ENCODE measurements at places on chromosomes 5 and 9.

- no peak for DNase-seq
- H3K36me3 ChIP-seq, result no peaks in the 10 kb centered on the region
- no peak overlapping the region for H3K4me3 ChIP-seq
- no peaks in the 10 kb centered on the region for H3K27me3 ChIP-seq
- no peak overlapping the region for H3K27ac ChIP-seq
Measured at GRCh38 chr5:131528682-131529081, 106.3 kb downstream of the RAPGEF6 start.

GRCh38 chr5:146034127-146034526 is 71.2 kb downstream of the PLAC8L1 start:
- H3K4me1 ChIP-seq, result no peaks in the 10 kb centered on the region
- no peaks in the 10 kb centered on the region for H3K36me3 ChIP-seq
- no peak overlapping the region for H3K27ac ChIP-seq
- DNase-seq, result no peak

GRCh38 chr5:170011751-170012150 is 31.5 kb upstream of the INSYN2B start:
- no peaks in the 10 kb centered on the region for H3K36me3 ChIP-seq
- no peak for DNase-seq
- no peak overlapping the region for H3K27ac ChIP-seq
- H3K27me3 ChIP-seq, result no peaks in the 10 kb centered on the region
- no peaks in the 10 kb centered on the region for H3K4me1 ChIP-seq

GRCh38 chr9:136086213-136086881 is 8.7 kb downstream of the NACC2 start:
- H3K4me1 ChIP-seq, result no peaks in the 10 kb centered on the region
- no peak overlapping the region for H3K4me3 ChIP-seq
- no peak overlapping the region for H3K27ac ChIP-seq
- DNase-seq, result peak; percentile 30
- no peaks in the 10 kb centered on the region for H3K36me3 ChIP-seq

- no peaks in the 10 kb centered on the region for H3K27me3 ChIP-seq
- H3K27ac ChIP-seq, result no peak overlapping the region
- no peaks in the 10 kb centered on the region for H3K36me3 ChIP-seq
- H3K4me3 ChIP-seq, result no peak overlapping the region
- DNase-seq, result no peak
Measured at GRCh38 chr9:107260437-107261081, 22.5 kb upstream of the RAD23B start.

GRCh38 chr5:170232786-170233185 is at the start of gene C5orf58:
C5orf58 (plus strand) TSS chr5:170232985; CDS start chr5:170234977, 1,992 bp downstream.
- H3K27ac ChIP-seq, result no peak within 1 kb of the TSS
- DNase-seq, result peak; percentile 72
- no peaks in the 10 kb centered on the region for H3K27me3 ChIP-seq
- H3K4me1 ChIP-seq, result no peaks in the 10 kb centered on the region
- no peaks in the 10 kb centered on the region for H3K36me3 ChIP-seq
